ENCODE measurements at places on chromosomes 16 and 17.

- no peak for DNase-seq
Observed at GRCh38 chr16:84450176-84450865, 54.1 kb downstream of the MEAK7 start.

DNA sequence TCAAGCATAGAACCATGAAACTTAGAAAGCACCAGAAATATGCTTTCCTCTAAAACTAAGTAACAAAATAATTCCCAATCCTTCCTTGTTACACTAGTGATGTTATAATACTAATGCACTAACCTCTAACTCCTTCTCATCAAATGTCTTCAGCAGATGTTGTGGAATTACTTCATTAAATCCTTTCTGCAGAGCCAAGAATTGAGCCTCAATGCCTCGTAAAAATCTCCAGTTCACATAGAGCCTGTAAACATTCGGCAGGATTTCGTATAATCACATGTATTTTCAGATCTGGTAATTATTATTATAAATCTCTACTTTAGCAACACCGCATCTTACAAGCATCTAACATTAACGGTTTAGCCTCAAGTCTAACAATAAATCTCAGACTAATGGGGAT is 44.7 kb downstream of the CEP95 start:
- DNase-seq = no peak

DNA sequence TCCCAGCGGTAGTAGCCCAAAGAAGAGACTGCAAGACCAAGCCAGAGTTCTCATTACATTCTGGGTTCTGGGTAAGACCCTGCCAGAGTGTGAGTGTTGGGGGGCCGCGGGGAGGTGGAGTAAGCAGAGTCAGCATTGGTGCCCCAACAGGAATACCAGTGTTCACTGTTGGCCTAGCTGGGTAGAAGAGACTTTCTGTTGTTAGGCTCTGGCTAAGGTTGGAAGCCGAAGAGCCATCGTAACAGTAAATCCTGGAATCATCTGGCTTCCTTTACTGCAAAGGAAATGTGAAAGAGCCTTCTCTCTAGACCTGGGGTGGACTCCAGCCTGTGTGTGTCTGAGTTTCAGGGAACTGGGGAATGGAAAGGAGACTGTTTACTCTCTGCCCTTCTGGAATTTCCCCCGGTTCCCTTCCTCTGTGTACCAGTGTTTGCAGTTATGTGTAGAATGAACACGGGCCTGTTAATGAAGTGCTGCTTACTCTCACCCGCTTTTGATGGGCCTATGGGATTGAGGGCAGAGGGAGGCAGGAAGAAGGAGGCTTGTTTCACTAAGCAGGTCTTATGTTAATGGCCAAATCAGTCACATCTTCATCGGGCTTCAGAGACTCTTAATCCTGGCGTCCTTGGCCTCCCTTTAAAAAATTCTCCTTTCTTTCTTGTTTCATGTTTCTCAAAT is 68.5 kb downstream of the WWP2 start:
- no peak for DNase-seq

DNA sequence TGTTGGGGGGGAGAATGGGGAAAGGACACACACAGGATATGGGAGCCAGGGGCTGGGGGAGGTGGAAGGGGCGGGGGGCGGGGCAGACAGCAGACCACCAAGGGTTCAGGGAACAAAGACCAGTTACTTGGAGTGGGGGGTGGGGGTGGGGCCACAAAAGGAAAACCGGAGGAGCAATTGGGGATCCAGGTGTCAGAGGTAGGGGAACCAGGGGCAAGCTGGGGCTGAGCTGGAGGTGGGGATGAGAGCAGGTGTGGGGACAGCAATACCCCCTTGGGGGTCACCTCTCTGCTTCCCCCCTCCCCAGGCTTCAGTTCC is 1.4 kb upstream of the ORAI3 start:
- no peak for DNase-seq

- DNase-seq = no peak
Observed at GRCh38 chr17:8046306-8046928, 7.6 kb downstream of the ALOX15B start.

- no peak for DNase-seq
Observed at GRCh38 chr16:14249291-14250032, 178.3 kb downstream of the MRTFB start.

- no peak for DNase-seq
Observed at GRCh38 chr17:74785096-74785980, 9.2 kb upstream of the NAT9 start.

DNA sequence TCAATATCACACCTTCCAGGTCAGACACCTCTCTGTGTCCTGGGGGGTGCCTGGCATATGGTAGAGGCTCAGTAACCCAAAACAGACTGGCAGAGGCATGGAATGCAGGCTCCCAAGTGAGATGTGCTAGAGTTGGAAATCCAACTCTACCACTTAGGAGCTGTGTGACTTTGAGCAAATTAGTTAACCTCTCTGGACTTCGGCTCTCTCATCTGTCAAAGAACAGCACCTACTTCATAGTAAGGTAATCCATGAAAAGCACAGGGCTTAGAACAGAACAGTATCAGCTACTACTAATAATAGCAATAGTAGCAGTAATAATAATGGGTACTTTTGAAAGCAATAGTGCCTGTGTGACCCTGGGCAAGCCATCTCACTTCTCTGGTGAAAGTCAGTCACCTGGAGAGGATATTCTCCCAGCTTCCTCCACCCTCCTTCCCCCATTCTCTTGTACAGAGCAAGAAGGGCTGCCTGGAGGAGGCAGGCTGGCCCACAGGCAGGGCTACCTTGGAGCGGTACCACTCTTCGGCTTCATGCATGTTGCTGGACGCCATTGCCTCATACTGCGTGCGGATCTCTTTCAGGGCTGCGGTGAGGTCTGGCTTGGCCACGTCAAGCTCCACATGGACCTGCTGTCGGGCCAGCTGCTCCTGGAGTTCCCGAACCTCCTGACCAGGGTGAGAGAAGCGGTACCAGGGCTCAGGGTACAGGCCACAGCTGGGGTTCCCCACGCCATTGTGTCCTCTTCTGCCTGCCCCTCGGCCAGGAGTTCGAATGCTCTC is 2.3 kb downstream of the GFAP start:
- no peak for DNase-seq

- no peak for DNase-seq
Observed at GRCh38 chr17:31570951-31571892, 179.7 kb downstream of the RAB11FIP4 start.

- peak; percentile 49 for DNase-seq
Observed at GRCh38 chr16:74998481-74999218, at the start of gene ZNRF1. Gene ZNRF1 (plus strand): TSS chr16:74999024. CDS start chr16:74999672, 648 bp downstream.

GRCh38 chr17:79845601-79845949 is 6.3 kb upstream of the CBX4 start:
- no peak for DNase-seq

- no peak for DNase-seq
Observed at GRCh38 chr16:26396511-26397235, 670.1 kb upstream of the C16orf82 start.

DNA sequence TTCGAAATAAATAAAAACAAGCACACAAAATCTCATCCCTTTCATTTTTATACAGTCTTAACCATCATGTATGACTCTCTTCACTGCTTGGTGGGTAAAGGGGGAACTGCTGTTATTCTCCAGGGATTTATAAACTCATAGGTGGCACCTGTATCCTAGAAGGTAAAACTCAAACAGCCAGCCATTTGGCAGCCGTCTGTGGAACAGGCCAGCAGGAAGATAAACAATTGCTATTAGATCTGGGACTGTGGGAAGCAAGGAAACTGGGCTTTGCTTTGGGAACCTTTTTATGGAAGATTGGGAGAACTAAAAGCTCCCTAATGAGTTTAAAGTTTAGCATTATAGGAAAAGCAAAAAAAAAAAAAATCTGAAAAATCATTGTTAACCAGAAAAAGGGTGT is 126.0 kb downstream of the TANGO6 start:
- DNase-seq = no peak

Measured in stimulated activated CD8-positive, alpha-beta memory T cell treated with anti-CD3 and anti-CD28 coated beads, Interleukin-4, amount 100 ng/mL, for 1 hour (primary cell).